ENCODE measurements at places on chromosomes 2 and 18. TPM values are rescaled to one million over a fixed set of nuclear protein-coding genes. Genes with fewer than 3 reads are reported as not detected.

GRCh38 chr2:120203251-120204021, 19.8 kb downstream of the TMEM185B start:
- no peak for DNase-seq

DNA sequence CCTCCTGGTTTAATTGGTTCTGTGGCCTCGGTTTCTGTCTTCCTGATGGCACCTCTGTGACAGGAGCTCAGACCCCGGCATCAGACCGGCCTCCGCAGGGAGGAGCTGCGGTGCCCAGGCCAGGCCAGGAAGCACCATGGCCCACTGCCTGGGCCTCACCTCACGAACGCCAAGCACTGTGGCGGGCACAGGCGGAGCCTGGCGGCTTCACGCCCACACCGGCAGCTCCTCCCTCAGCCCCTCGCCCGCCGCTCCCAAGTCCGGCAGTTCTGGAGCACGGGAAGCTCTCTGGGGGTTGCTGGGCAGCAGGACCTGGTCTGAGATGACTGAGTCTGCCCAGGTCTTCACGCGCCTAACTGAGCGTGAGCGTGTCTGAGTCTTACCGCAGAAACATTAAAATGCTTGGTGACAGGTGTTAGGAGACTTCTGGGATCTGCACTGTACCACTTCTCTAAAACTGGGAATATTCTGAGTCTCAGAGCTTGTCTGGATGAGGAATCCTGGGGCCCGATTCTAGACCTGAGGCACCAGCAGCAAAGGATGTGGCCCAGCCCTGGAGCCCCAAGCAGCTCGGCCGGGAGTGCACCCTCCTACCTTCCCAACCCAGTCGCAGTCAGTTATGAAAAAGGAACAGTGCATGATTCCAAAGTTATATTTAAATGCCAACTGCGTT, 21.9 kb downstream of the RTP5 start:
- DNase-seq, result no peak

SH3BP4 gene
- 29.1 TPM for total RNA-seq

DNA sequence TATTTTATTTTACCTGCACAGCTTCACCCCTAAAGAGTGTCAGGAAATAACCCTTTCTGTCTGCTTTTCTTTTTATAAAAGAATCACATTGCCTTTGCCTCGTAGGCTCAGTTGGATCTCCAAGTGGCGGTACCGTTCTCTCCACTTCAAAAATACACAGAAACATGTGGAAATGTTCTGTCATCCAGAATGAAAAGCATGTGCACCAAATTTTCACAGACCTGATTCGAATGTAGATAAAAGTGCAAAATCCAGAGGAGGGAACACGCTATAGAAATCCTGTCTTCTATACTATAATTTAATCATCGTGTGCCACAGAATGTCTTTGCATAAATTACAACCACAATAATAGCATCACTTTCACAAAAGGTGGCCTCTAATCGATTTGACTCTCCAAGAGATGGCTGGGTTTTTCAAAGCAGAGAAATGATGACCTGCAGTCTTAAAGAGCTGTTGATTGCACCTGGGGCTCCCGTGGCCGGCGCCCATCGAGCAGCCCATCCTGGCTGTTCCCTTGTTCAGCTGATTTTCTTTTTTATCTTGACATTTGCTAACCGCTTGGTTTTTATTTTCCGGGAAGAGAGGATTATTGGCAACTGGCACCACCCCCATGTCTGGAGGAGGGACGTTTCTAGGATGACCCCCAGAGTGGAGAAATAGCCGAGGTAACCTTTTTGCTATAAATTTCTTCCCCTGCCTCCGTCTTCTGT, 290.2 kb downstream of the SOX11 start:
- DNase-seq, result no peak

DNA sequence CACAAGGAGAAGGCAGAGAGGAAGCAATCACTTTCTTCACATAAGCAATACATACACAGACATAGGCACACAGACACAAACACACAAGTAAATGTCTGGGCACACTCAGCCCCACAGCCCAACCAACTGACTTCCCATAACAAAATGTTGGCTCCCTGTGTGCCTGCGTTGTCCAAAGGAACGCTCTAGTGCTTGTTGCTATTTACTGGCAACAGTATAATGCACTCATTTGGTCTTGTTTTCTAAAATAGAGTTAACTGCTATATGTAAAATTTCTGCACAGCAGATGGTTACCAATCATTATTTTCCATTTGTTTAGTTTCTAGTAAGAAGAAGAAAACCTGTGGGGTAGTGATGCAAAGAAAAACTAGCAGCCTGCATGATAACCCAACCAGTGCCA, 16.5 kb downstream of the FIGN start:
- DNase-seq, result no peak

DNA sequence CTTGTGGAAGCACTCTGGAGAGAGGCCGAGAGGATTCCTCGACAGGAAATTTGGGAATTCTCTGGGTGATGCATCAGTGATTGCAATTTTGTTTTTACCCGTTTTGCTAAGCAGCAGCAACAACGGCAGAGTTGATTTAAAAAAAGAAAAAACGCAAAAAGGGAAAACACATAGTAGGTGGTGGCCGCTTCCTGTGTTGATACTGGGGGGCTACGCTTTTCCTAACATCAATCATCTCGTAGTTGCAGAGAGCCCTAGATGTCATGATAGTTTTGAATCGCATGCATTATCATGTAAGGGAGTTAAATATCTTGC, 271 bp upstream of the RBM43 start:
- DNase-seq, result no peak

ESPNL gene
- 0.08 TPM for total RNA-seq

Data from colonic mucosa (tissue), 4 donors.